Nephron progenitor cell (in vitro differentiated cells): ENCODE measurements at places on chromosomes 12 and 14.

- H3K36me3 ChIP-seq: no peaks in the 10 kb centered on the region
- H3K27ac ChIP-seq: no peak overlapping the region
- no peaks in the 10 kb centered on the region for H3K27me3 ChIP-seq
- no peaks in the 10 kb centered on the region for H3K4me1 ChIP-seq
- no peak overlapping the region for H3K4me3 ChIP-seq
Measured at GRCh38 chr14:42437809-42438208, 831.1 kb downstream of the LRFN5 start.

DNA sequence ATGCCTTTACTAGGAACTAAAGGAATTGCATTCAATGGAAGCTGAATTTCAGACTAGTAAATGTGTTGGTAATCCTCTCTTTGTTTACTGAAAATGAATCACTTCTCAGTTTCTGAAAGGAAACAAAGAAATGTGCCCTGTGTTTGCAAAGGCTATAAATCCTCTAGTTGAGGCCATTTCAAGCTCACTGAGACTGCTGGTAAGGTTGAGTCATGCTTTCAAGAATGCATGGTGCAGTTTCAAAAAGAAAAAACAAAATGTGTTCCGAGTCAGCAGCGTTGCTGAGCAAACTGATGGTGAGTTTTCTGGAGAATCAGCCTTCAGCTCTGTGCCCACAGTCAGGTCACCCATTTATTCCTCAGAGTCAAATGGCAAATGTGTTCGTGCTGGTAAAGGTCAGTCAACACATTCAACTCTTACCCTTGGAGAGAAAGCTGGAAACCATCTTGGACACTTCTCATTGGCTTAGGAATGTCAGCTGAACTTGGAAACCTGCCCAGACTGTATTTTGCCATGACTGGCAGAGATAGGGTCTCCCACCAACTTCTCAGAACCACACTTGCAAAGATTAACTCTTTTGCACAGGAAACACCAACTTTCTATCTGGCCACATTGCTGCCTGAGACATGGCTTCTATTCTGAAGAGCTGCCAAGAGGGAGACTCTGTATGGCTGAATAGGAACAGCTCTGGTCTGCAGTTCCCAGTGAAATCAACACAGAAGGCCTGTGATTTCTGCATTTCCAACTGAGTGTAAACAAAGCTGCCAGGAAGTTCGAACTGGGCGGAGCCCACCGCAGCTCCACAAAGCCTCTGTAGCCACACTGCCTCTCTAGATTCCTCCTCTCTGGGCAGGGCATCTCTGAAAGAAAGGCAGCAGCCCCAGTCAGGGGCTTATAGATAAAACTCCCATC, 484.4 kb downstream of the ATP23 start:
- H3K27ac ChIP-seq: peak overlapping the region; percentile 81
- H3K27me3 ChIP-seq: peaks cover 4% of the 10 kb centered on the region
- DNase-seq: no peak
- peaks cover 15% of the 10 kb centered on the region for H3K4me1 ChIP-seq
- H3K36me3 ChIP-seq: peaks cover 4% of the 10 kb centered on the region
- no peak overlapping the region for H3K4me3 ChIP-seq

DNA sequence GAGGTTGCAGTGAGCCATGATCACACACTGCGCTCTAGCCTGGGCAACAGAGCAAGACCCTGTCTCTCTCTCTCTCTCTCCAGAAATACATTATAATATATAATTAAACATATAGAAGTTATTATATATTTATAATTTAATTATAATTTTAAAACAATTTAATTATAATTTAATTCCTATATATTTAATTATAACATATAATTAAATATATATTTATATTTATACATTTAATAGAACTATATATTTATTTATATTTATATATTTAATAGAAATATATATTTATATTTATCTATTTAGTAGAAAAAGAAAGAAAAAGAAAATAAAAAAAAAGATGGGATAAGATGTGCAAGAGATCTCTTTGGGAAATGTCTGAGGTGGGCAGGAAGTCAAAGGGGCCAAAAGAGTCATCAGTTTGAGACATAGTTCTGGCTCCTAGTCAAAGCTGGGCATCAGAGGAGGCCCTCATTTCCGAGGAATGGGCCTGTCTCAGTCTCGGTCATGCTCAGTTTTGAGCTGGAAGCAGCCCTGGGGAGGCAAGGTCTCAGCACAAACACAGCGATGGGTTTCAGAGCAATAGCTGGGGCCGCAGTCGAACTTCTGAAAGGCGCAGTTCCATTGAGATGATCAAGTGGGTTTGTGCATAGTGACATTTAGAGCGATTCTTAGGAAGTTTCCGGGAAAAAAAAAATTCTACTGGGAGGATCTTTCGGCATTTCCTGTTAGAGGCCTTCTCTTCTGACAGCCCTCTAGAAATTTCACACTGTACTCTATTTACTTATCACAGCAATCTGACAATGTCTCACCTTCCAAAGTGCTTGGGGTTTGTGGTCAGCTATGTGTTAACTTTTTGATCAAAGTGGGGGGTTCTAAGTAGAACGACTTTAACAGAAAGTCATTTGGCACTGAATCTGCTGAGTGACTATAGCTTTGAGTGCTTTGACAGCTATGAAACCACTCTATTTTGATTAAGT, 58.7 kb upstream of the GZMB start:
- peaks cover 7% of the 10 kb centered on the region for H3K4me1 ChIP-seq
- no peaks in the 10 kb centered on the region for H3K36me3 ChIP-seq
- no peak overlapping the region for H3K27ac ChIP-seq
- no peak for DNase-seq
- H3K27me3 ChIP-seq: peaks cover 8% of the 10 kb centered on the region

GRCh38 chr12:3205742-3206519, 128.8 kb downstream of the TSPAN9 start:
- H3K4me3 ChIP-seq: no peak overlapping the region
- peaks cover 15% of the 10 kb centered on the region for H3K27me3 ChIP-seq
- no peak for DNase-seq
- peaks cover 73% of the 10 kb centered on the region for H3K4me1 ChIP-seq
- no peaks in the 10 kb centered on the region for H3K36me3 ChIP-seq

DNA sequence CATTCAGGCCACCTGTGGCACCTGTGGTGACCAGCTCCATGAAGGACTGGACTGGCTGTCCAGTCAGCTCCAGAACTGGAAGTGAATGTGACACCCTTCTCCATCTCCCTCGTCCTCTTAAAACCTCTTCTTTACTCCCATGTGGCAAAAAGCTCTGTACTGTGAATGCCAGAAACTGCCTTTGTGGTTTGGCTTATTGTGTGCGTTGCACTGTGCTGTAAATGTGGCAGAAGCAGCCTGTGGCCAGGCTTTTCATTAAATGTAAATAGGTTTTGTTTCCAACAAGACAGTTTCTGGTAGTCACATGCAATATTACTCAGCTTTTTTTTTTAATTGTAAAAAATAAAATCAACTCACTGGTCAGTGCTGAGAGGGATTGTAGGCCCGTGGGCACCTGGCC, 453.7 kb downstream of the ATP23 start:
- H3K27me3 ChIP-seq: peaks cover 8% of the 10 kb centered on the region
- no peak for DNase-seq
- no peaks in the 10 kb centered on the region for H3K36me3 ChIP-seq
- no peaks in the 10 kb centered on the region for H3K4me1 ChIP-seq
- H3K4me3 ChIP-seq: no peak overlapping the region
- no peak overlapping the region for H3K27ac ChIP-seq
